ENCODE measurements at places on chromosomes 13 and 19.
A peak's percentile ranks its signal among the peaks of the same experiment; 100 is the strongest.

GRCh38 chr13:57673197-57673596 lies 41.7 kb downstream of the PCDH17 start:
- DNase-seq, result no peak

DNA sequence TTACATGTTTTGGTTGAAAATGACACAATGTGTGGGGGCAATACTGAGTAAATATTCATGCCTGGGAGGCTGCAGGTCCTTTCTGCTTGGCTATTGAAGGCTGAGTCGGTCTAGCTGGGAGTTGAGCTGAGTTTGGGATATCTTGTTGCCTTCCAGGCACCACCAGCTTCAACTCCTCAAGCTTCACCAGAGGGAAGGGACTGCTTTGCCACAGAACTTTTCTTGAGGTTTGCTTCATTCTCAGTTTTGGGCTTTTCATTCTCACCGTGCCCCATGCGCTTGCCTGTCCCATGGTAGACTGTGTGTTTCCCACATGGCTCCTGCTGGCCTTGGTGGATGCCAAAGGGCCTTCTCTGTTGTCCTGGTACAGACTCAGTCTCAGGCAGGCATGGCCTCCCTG lies 198.2 kb upstream of the SOX1 start:
- DNase-seq, result no peak

GRCh38 chr19:4580021-4580901 lies 20.8 kb upstream of the SEMA6B start:
- no peak for DNase-seq

DNA sequence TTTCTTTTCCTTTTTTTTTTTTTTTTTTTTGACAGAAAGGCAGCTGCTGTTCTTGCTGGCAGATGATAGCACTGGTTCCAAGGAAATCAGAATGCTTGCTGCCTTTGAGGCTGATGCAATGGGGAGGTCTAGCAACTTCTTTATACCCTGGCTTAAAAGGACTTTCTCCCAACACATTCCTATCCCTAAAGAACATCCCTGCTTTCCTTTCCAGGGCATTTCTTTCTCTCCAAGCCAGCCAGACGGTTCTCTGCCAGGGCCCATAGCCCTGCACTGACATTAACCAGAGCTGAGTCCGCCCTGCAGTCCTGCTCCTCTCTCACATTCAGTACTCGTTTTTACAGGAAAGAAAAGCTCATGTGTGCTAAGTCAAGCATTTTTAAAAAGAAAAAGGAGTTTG lies 133.9 kb upstream of the WASF3 start:
- DNase-seq, result no peak

- DNase-seq, result no peak
Observed at GRCh38 chr13:39374741-39375189, 228.2 kb downstream of the LHFPL6 start.

- DNase-seq, result no peak
Observed at GRCh38 chr19:27821418-27822018, 1391.4 kb downstream of the UQCRFS1 start.

GRCh38 chr19:46624958-46625661 lies at the start of gene PTGIR:
PTGIR (minus strand) TSS chr19:46625089; CDS start chr19:46624225, 864 bp downstream.
- DNase-seq, result no peak

DNA sequence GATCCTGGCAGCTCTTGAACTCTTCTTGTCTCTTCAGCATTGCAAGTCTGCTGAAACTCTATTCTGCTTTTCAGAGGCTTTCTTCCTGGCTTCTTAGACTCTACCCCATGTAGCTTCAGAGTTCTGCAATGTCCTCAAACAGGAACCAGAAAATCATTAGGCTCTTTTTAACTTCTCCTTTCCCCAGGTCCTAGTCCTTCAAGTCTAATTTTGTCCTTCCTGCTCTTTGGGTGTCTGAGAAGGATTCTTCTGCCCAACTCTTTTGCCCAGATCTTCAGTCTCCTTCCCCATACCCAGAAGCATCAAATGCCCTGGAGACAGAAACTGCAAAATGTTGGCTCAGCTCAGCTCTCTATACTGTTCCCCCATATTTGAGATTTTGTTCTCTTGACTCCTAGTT lies 50.0 kb upstream of the CALM3 start:
- DNase-seq, result no peak

GRCh38 chr13:73492811-73493210 lies 434.0 kb downstream of the KLF5 start:
- no peak for DNase-seq

DNA sequence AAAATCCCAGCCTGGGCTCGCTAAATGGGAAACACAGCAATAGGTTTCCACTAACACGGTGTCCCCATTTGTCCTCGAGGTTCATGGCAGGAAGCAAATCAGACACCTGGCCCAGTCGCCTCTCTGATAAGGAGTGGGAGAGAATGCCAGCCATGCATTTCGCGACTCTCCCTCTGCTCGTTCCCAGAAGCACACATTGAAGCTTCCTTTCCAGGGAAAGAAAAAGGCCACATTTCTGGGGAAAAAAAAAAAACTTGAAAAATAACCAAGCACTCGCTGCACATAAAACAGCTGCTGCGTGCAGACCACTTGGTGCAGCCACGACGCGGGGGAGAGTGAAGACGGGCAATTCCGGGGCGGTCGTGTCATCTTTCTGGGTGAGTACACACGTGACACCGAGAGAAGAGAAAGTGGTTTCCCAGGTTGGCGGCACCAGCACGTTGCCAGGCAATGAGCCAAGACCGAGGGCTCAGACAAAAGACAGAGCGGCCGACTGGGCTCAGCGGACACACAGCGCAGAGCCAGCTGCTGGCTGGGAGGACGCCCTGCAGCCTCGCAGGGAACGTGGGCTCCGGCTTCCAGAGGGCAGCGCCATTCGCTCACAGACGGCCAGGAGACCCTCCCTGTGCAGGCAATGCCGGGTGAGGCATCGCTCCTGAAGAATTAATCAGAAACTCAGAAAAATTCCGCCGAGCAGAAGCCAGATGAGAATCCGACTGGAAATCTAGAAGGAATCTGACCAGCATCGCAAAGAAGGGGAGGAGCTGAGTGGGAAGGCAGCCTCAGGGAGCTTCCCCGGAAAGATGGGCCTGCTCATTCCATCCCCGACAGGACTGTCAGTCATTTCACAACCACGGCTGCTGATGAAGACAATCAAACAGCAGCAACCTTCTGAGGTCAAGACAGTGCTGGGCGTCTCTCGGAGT lies 83.2 kb upstream of the IRS2 start:
- peak; percentile 99 for DNase-seq

- no peak for DNase-seq
Observed at GRCh38 chr13:27917121-27917947, 2.5 kb upstream of the PDX1 start.

- DNase-seq, result no peak
Observed at GRCh38 chr13:94270556-94270955, 208.9 kb downstream of the DCT start.

DNA sequence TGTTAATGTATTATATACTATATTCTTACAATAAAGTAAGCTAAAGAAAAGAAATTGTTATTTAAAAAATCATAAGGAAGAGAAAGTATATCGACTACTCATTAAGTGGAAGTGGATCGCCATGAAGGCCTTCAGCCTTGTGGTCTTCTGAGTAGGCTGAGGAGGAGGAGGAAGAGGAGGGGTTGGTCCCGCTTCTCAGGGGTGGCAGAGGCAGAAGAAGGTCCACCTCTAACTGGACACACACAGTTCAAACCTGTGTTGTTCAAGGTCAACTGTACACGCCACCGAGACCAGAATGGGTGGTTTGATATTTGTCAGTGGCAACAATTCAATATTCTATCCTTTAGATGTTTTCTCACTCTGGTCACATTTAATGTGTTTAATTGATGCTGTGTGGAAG lies 67.2 kb downstream of the ALOX5AP start:
- DNase-seq, result no peak

DNA sequence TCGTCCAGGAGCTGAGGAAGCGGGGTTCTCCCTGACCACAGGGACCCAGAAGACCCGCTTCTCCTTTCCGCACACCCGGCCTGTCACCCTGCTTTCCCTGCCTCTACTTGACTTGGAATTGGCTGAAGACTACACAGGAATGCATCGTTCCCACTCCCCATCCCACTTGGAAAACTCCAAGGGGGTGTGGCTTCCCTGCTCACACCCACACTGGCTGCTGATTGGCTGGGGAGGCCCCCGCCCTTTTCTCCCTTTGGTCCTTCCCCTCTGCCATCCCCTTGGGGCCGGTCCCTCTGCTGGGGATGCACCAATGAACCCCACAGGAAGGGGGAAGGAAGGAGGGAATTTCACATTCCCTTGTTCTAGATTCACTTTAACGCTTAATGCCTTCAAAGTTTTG lies 18.9 kb downstream of the VASP start:
- DNase-seq, result peak; percentile 50

DNA sequence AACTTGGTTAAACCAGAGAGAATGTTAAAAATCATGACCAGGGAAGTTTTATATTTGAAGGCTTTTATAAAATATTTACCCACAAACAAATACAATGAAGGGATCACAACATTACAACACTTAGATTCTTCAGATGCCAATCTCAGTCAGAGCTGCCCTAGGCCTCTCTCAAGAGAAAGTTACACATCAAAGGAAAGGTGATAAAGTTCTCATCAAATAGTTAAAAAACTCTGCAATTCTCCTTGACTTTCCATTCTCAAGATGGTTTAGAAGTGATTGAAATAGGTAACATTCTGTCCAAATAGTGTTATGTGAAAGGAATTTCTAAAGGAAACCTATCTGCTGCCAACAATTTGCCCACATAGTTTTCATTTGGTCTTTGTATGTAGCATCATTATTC lies 1115.2 kb upstream of the MIR17HG start:
- DNase-seq, result no peak

GRCh38 chr19:29671393-29672160 lies 6.3 kb downstream of the PLEKHF1 start:
- peak; percentile 85 for DNase-seq

GRCh38 chr19:36113894-36114720 lies 568 bp downstream of the POLR2I start:
- no peak for DNase-seq

- no peak for DNase-seq
Observed at GRCh38 chr19:16289594-16289993, 35.0 kb upstream of the KLF2 start.

DNA sequence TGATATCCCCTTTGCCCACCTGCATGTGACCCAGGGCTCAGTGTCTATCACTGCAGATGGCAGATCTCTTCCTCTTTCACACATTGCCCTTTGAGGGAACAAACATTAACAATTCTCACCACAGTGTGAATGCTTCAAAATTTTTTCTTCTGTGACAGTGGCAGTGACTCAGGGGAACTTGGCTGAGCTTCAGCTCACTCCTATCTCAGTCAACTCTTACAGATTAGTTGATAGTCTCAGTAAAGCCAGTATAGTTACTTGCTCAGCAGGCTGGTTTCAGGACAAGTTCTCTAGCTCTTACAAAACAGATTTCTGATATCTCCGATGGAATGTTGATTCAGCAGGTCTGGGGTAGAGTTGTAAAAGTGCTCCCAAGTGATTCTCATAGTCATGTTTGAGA lies 166.9 kb downstream of the DLEU7 start:
- no peak for DNase-seq

GRCh38 chr13:97321616-97322321 lies 99.6 kb downstream of the MBNL2 start:
- no peak for DNase-seq

- no peak for DNase-seq
Observed at GRCh38 chr13:35797991-35798390, 321.5 kb upstream of the MAB21L1 start.

GRCh38 chr19:51096473-51097165 lies 11.6 kb downstream of the CTU1 start:
- no peak for DNase-seq

DNA sequence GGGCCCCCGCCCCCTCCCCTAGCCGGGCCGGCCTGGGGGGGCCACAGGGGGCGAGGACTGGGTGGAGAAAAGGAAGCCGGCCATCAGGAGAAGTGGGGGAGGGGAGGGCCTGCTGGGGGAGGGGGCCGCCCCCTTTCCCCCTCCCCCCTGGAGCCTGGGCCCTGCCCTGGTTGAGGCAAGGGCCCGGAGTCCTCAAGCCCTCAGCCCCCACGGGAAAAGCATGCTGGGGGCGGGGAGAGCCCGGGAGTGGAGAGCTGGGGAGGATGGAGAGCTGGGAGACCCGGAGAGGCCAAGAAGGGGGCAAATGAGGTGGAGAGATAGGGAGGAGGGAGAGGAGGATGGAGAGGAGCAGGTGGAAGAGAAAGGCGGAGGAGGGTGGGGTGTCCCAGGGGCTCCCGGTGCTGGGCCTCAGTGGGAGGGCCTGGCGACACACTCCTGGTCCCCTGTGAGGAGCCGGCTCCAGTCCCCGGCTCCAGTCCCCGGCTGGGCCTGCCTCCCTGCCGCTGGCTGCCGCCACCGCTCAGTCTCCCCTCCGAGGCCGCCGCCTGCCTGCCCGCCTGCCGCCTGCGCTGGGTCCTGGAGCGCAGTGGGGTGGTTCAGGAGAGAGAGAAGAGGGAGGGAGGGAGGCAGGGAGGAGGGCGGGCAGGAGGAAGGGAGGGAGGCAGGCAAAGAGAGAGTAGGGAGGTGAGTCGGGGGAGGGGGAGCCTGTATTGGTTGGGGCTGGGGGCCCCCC lies at the start of gene GRIK5:
Gene GRIK5, minus strand, starts transcription at position 588 of the 733 bp plus-strand sequence. CDS start 4,436 bp downstream, outside the sequence.
- DNase-seq, result peak; percentile 13

- DNase-seq, result peak; percentile 24
Observed at GRCh38 chr13:110131424-110131823, 175.5 kb downstream of the COL4A1 start.

GRCh38 chr13:42225051-42225450 lies 46.9 kb upstream of the AKAP11 start:
- DNase-seq, result no peak

- DNase-seq, result peak; percentile 81
Observed at GRCh38 chr13:114259974-114260373, 21.4 kb upstream of the UPF3A start.
